Left renal pelvis (tissue), 4 donors: ENCODE measurements at places on chromosomes 12 and 14. TPM values are rescaled to one million over a fixed set of nuclear protein-coding genes. Genes with fewer than 3 reads are reported as not detected.

The TRIM9 gene
- 2.6 TPM for polyA plus RNA-seq

The TMEM63C gene
- polyA plus RNA-seq, result 0.29 TPM

The AICDA gene
- 0.27 TPM for polyA plus RNA-seq

The KRT82 gene
- polyA plus RNA-seq, result not detected

The NPFF gene
- 1.2 TPM for polyA plus RNA-seq

The TPCN1 gene
- polyA plus RNA-seq, result 23.6 TPM

GRCh38 chr14:92135269-92135668 is 13.5 kb downstream of the CPSF2 start:
- DNase-seq, result no peak

- DNase-seq, result peak; percentile 35
These were observed at the start of gene SLC35F4 for GRCh38 chr14:57865403-57866198. Gene SLC35F4 (minus strand): TSS chr14:57866092.

DNA sequence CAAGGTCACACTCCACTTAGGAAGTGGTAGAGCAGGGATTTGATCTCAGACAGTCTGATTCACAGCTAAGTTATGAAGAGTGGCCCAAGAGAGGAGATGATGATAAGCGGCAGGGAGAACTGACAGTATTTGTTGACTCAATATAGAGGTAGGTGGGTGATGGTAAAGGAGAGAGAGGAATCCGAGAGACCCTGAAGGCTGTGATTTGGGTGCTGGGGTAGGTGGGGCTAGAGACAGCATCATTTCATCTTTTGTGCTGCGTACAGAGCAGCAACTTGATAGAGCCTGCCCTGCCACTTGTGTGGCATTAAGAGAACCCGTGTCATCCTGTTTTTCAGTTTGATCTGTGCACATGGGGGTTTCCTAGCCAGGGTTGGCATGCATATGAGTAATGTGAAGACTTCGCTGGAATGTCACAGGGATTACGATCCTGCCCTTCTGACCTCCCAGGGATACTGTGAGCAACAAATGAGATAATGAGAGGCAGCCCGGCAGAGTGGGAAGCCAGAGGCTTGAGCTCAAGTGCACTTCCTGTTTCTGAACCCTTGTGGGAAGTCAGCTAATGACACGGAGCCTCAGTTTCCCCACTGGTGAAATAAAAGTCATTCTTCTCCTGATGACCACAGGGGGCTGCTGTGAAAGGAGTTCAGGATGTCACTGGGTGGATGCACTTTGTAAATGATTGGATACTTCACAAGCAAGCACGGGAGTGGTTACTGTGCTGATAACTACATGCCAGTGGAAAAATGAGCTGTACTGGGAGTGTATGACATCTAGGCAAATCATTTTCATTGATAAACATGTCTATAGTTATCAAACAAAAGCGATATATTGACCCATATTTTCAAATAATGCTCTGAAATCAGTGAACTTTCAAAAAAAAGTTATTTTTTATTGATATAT is 59.5 kb upstream of the IGF1 start:
- DNase-seq, result no peak

DNA sequence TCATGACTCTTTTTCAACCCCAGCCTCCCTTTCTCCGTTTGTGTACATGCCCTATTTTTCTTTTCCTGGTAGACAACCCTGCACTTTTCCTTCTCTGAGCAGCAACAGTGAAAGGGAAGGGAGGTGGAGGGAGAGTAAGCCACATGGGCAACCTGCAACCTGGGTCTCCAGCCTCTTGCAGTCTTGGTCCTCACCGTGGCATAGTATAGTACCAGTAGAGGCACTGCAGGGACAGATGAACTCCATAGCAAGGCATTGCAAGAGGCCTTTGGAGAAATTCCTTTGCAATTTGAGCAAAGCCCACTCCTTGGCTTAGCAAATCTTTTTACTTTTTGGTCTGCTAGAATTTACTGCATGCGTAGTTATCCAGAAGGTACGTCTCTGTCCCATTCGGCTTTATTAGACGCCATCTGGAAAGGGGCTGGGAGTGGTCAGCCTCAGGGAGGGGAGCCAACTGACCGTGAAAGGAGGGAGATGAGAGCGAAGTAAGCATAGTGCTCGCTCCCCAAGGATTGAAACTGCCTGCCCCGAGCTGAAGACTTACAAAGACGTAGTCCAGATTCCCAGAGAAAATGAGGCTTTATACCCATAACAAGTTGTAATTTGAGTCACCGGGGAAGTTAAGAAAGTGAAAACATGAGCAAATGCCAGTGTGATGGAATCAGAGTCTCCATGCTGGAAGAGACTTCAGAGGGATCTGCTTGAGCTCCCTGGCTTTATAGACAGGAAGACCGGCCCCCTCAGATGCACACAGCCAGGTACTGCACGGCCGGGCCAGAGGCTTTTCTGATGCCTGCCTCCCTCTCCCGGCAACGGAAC is 332.0 kb downstream of the CACNA1C start:
- no peak for DNase-seq

DNA sequence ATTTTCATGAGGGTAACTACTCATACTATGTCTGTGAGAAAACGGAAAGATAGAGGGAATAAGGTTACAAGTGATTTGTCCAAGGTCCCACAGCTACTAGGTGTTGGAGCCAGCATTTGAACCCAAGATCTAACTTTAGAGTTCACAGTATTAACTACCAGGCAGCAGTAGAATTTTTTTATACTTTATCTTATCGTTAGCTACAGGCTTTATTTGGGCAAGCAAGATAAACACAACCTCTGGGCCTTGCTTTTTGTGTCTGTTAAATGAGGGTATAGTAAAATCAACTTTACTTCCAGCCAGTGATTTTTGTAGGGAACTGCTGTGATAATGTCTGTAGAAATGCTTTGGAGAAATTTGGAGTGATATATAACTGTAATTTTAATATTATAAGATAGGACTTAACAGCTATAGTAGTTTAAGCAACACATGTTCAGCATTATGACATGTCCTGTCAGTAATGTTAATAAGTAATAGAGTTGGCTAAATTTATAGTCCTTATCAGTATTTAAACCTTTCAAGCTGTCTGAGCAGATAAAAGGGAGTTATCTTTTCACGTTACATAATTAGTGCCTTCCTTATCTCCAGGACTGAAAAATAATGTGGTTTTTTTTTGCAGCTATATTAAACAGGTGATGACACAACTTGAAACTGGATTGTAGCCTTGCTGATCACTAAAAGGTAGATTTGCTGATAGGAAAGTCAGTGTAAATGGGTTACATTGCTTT is 12.8 kb downstream of the LEMD3 start:
- no peak for DNase-seq

- no peak for DNase-seq
These were observed 19.6 kb downstream of the NAP1L1 start for GRCh38 chr12:76064904-76065303.

DNA sequence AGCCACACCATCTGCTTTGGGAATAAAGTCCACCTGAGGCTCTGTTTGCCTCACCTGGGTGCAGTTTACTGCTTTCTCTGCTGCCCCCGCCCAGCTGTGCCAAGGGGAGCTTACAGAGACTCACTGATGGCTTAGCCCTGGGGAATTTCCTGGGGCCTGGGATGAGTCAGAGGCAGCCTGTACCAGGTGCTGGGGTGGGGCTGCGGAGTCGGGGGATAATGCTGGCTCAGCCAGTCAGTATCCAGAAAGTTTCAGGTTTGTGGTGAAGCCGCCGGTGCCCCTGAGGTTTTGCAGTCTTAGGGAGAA is 22.3 kb downstream of the PLEKHG3 start:
- DNase-seq, result no peak

DNA sequence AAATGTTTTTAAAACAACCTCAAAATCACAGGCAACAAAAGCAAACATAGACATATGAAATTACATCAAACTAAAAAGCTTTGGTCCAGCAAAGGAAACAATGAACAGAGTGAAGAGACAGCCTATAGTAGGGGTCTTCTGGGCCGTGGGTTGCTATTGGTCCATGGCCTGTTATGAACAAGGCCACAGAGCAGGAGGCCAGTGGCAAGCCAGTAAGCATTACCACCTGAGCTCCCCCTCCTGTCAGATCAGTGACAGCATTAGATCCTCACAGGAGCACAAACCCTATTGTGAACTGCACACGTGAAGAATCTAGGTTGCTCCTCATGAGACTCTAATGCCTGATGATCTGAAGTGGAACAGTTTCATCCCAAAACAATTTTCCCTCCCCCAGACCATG is 174.0 kb downstream of the DIO2 start:
- DNase-seq, result no peak

GRCh38 chr12:84950971-84951546 is 38.5 kb upstream of the SLC6A15 start:
- no peak for DNase-seq

- DNase-seq, result no peak
These were observed 58.2 kb upstream of the STRN3 start for GRCh38 chr14:31084385-31084784.

GRCh38 chr14:99774556-99775307 is 18.5 kb upstream of the EML1 start:
- no peak for DNase-seq

GRCh38 chr14:103613517-103613916 is 15.5 kb upstream of the KLC1 start:
- no peak for DNase-seq
